ENCODE measurements at places on chromosomes 4 and X. TPM values are rescaled to one million over a fixed set of nuclear protein-coding genes. Genes with fewer than 3 reads are reported as not detected.

The GLRA3 gene
- 9.1 TPM for total RNA-seq

GRCh38 chr4:142443469-142443868 is 402.6 kb downstream of the INPP4B start:
- H3K27me3 ChIP-seq, result no peaks in the 10 kb centered on the region
- H3K36me3 ChIP-seq, result no peaks in the 10 kb centered on the region
- no peak for DNase-seq
- H3K4me3 ChIP-seq, result no peak overlapping the region
- no peak overlapping the region for H3K27ac ChIP-seq

- no peak overlapping the region for H3K4me3 ChIP-seq
- peaks cover 17% of the 10 kb centered on the region for H3K27me3 ChIP-seq
- no peaks in the 10 kb centered on the region for H3K36me3 ChIP-seq
- H3K4me1 ChIP-seq, result no peaks in the 10 kb centered on the region
Measured at GRCh38 chr4:8144359-8144758, 14.3 kb downstream of the ABLIM2 start.

GRCh38 chr4:76809594-76810305 is 88.2 kb downstream of the SOWAHB start:
- no peaks in the 10 kb centered on the region for H3K36me3 ChIP-seq
- no peak for DNase-seq
- no peak overlapping the region for H3K27ac ChIP-seq
- H3K4me3 ChIP-seq, result no peak overlapping the region
- no peaks in the 10 kb centered on the region for H3K4me1 ChIP-seq
- H3K27me3 ChIP-seq, result no peaks in the 10 kb centered on the region

GRCh38 chr4:158610790-158611189 is 60.9 kb downstream of the C4orf46 start:
- H3K27me3 ChIP-seq, result no peaks in the 10 kb centered on the region
- no peak overlapping the region for H3K27ac ChIP-seq
- H3K4me1 ChIP-seq, result no peaks in the 10 kb centered on the region
- H3K36me3 ChIP-seq, result no peaks in the 10 kb centered on the region

All from breast epithelium (tissue), 4 donors.